Esophagus mucosa (tissue), 1 donor: ENCODE measurements at places on chromosomes 7 and 10. TPM values are rescaled to one million over a fixed set of nuclear protein-coding genes. Genes with fewer than 3 reads are reported as not detected.

The PLEKHS1 gene
- 1.0 TPM for total RNA-seq

- no peak for ATAC-seq
Measured at GRCh38 chr7:116978006-116978405, 24.7 kb downstream of the ST7 start.

DNA sequence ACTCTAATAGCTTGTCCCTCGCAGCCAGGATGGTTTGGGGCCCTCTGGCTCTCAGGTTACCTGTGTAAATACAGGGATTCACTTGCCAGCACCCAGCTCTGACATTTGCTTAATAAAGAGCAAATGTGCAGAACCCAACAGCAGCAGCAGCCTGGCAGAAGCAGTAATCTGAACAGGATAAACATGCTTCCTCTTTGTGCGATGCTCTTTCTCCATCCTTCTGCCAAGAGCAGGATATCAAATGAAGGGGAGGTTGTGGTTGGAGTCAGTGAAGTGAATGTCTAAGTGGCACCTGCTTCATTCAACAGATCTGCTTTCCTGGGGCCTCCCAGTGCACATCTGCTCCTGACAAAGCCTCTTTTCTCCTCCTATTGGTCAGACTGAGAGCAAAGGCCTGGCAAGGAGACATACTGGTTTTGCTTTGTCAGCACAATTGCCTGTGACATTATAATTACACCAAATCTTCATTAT lies 130.3 kb downstream of the NRF1 start:
- ATAC-seq = no peak

- no peak for ATAC-seq
Measured at GRCh38 chr10:84370283-84370682, 41.9 kb downstream of the CCSER2 start.

DNA sequence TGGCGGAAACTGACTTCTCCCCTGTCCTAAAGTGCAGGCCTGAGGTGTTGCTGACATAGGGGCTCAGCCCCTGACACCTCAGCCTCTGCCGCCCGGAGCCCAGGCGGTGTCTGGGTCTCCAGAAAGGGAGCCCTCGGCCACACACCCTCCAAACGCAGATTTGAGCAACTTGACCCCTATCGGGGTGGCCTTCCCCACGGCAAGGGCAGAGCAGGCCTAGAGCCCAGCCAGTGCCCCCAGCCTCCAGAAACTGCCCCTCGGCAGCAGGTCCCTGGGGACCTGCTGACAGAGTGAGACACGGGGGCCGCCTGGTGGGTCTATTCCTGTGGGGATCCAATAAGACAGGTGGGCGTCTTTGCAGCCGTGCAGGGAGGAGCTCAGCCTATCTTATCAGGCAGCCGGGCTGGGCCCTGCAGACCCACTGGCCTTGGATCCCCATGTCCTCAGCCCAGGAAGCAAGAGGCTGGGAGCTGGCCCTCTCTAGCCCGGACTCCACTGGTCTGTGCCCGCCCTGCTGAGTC lies 11.0 kb downstream of the TMEM184A start:
- ATAC-seq = no peak

- no peak for ATAC-seq
Measured at GRCh38 chr7:140084142-140084655, 21.4 kb upstream of the PARP12 start.

The FXYD4 gene
- not detected for total RNA-seq

DNA sequence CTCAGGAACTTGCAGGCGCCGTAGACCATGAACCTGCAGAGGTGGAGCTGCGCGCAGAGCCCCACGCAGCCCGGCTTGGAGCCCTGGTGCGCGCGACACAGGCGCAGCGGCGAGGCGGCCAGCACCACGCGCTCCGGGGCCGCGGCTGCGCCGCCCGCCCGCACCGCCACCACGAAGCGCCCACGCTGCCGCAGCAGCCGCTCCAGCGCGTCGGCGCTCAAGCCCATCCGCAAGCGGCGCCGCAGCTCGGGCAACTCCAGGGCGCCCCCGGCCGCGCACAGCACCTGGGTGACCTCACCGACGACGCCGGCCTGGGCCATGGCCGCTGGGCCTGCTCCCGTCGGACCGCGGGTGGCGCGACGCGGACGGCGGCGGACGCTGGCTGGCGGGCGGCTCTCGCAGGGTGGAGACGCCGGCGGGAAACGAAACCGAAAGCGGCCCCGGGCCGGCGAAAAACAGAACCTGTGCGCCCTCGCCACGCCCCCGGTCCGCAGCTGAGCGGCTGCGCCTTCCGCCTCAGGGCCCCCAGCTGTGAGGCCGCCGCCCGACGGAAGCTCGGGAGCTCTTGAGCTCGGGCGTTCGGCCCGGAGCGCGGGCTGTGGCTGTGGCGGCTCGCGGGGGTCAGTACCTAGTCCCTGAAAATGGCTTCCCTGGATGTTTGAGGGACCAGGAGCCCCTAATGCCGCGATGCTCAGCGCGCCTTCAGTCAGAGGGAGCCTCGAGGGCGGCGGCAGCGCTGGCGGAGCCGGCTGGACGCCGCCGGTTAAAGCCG lies at the start of gene PARP12:
Gene PARP12, minus strand, starts transcription at position 424 of the 772 bp plus-strand sequence. Its CDS starts 104 bp downstream, at position 320.
- ATAC-seq = peak; percentile 86

The ARHGEF5 gene
- total RNA-seq = 47.0 TPM

GRCh38 chr7:47093320-47094234 lies 488.3 kb downstream of the TNS3 start:
- no peak for ATAC-seq

The MBL2 gene
- not detected for total RNA-seq
